CD4-positive, alpha-beta T cell treated with Interferon gamma for 1 hour (primary cell): ENCODE measurements at places on chromosomes 7 and 10.

GRCh38 chr7:128217030-128217805 lies 23.9 kb upstream of the LEP start:
- DNase-seq, result peak; percentile 63

- DNase-seq, result peak; percentile 66
Measured at GRCh38 chr10:79298403-79299244, 48.6 kb upstream of the PPIF start.

- no peak for DNase-seq
Measured at GRCh38 chr10:122258136-122259074, 12.7 kb upstream of the BTBD16 start.

GRCh38 chr10:72275351-72276012 lies 1.8 kb downstream of the DDIT4 start:
- DNase-seq, result no peak

DNA sequence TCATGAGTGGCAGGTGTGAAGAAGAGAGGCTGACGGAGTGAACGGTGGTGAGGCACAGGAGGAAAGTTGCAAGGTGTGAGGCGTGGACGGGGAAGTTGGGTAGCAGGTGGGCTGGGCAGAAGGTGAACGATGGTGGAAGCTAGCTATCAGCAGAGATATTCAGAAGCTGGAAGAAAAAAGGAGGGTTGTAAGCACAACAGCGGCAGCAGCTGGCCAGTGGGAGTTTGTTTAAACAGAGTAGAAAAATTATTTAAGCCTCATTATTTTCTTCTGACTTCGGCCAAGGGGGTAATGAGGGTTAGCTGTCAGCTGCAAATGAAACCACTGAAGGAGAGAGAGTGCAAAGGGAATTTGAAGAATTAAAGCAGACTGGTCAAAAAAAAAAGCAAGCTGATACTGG lies 62.1 kb upstream of the PRKAR2B start:
- no peak for DNase-seq

- DNase-seq, result no peak
Measured at GRCh38 chr10:100570506-100570905, 34.8 kb downstream of the HIF1AN start.

DNA sequence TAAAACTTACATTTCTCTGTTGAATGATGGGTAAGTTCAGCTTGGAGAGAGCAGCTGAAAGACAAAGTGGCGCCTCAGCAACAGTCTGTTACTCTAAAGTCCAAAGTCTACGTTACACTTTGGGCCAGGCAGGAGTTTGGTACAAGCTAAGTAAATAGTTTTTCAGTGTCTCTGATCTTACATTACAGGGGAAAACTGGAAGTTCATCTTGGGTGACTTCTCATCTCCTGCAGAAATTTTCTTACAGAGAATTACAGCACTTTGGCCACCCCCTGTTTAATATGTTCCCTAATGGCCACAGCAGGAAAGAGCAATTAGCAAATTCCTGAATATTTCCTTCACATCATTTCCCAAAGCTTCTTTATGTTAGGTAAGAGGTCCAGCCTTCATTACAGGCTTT lies 67.1 kb downstream of the ABCC2 start:
- no peak for DNase-seq

DNA sequence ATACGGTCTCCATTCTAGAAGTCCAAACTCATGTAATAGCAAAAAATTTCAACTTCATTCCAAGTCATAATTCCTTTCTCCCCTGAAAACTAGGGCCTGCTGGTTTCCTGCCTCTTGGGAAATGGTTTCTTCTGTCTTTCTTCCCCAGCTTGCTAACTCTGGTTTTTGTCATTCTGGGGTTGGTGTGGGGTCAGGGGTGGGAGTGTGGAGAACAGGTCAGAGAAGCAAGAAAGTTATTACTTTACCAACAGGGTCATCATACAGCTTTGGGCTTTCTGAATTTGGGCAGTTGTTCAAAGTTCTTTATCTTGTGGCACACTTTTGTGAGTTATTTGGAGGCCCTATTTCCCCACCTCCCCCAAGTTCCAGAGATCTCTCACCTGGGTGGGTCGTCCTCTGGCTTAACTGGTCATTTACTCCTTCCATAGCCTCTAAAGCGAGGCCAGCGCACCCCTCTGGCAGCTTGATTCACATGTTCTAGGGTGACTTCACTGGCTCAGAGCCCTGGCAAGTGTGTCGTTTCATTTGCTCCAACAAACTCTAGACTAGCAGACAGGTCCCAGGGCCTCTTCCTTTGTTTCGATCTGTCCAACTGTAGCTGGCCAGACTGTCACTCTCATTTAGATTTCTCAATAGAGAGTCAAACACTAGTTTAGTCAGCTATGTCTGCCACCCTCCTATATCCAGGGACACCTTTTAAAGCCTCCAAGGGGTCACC lies 161.2 kb downstream of the JCAD start:
- no peak for DNase-seq

DNA sequence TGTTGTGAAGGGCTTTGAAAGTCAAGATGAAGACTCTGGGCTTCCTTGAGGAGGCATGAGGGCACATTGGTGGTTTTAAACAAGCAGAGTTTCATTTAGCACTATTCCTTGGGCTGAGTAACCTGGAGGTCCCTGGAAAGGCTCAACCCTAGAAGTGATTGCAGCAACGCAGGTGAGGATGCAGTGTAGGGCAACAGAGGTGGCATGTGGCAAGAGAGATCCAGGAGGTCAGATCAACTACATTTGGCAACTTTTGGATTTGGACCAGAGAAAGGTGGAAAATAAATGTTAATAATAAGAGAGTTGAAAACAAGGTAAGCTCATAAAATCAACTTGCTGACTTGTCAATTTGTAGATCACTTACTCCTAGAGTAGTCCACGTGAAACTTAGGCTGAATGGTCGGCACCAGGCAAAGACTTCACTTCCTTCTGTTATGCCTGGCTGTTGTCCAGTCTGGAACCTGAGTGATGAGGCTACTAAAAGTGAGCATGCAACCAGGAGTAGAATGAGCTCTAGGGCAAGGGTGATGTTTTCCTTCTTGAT lies 414.6 kb upstream of the ZMIZ1 start:
- no peak for DNase-seq

GRCh38 chr7:47143339-47143738 lies 438.6 kb downstream of the TNS3 start:
- DNase-seq, result no peak

GRCh38 chr7:151863386-151864079 lies 13.4 kb downstream of the PRKAG2 start:
- no peak for DNase-seq

GRCh38 chr7:103660455-103661371 lies 214.7 kb upstream of the SLC26A5 start:
- DNase-seq, result no peak

- DNase-seq, result no peak
Measured at GRCh38 chr7:103446049-103446520, at the start of gene SLC26A5. Gene SLC26A5 (minus strand): TSS chr7:103446207. CDS start chr7:103421514, 24,693 bp downstream.

DNA sequence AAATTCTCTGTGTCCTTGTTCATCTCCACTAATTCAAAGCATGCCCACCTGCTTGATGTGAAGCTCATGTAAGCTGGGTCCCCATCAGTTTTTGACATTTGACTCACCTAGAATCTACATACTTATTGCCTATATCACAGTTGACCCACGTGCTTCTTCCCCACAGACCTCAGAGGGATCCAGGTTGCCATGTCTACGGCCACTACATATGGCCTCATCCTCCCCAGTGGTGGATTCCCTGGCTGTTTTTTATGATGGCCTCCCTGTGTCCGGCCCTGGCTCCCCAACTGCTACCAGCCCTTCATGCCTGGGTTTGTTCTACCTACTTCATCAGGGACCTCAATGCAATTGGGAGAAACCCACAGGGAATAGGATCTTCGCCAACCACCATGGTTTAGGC lies 187.4 kb upstream of the GDF10 start:
- DNase-seq, result no peak

DNA sequence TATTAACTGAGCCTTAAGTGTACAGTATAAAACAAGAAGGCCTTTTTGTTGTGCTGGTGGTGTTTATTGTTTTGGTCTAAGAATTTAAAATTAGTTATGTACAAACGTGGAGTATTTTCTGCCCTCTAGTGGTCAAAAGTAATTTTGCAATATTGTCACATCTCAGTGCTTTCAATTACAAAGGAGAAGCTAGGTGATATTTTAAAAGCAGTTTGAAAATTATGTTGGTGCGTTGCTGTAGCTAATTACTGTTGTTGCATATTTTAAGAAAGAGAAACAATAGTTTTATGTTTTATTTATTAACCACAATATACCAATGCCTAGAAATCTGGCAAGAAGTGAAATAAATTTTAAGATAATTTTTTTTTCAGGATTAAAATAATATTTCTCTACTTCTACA lies 11.4 kb downstream of the NPVF start:
- no peak for DNase-seq

- DNase-seq, result no peak
Measured at GRCh38 chr10:5538892-5539651, 14.3 kb downstream of the CALML3 start.

DNA sequence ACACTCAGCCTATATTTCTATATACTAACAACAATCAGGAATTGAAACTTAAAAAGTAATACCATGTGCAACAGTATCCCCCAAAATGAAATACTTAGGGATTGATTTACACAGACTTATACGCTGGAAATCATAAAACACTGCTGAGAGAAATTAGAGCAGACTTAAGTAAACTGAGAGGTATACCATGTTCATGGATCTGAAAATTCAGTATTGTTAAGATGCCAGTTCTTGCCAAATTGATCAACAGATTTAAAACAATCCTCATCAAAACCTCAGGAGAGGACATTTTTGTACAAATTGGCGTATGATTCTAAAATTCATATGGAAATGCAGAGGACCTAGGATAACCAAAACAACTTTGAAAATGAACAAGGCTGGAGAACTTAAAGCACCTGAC lies 37.3 kb downstream of the DCLRE1C start:
- DNase-seq, result no peak

GRCh38 chr10:6228647-6229046 lies 25.9 kb downstream of the PFKFB3 start:
- DNase-seq, result no peak

GRCh38 chr7:84188786-84189405 lies 5.7 kb downstream of the SEMA3A start:
- DNase-seq, result no peak

- no peak for DNase-seq
Measured at GRCh38 chr10:132860532-132860931, 74.6 kb upstream of the NKX6-2 start.

GRCh38 chr10:75967491-75967890 lies 536.1 kb downstream of the LRMDA start:
- no peak for DNase-seq

GRCh38 chr10:116905845-116906210 lies 56.5 kb downstream of the ENO4 start:
- DNase-seq, result no peak

DNA sequence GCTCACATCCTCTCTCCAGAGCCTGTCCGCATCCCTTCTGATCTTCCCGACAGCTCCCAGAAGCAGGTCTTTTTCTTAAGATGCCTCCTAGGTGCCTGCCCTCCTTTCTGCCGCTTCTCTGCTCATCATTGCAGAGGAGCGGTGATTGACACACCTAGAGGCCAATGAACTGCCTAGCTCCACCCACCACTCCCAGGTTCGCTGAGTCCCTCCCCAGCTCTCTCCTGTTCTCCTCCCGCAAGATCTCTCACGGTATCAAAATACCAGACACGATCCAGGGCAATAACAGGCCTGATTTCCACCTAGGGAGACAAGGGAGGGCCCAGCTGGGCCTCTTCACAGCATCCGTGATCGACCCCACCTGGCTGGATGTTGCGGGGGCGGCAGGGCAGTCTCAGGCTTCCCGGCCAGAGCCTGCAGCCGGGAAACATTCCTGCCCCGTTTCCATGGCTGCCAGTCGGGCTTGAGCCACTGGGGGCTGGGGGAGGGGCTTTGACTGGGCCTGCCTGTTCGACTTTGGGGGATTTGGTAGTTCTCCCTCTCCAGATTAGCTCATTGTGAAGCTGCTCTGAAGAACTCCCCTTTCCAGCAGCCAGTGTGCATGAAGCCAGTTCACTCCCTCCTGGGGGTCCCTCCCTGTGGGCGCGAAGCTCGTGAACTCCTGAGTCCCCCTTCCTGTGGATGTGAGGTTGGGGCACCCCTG lies 373.5 kb downstream of the RPS24 start:
- peak; percentile 54 for DNase-seq

DNA sequence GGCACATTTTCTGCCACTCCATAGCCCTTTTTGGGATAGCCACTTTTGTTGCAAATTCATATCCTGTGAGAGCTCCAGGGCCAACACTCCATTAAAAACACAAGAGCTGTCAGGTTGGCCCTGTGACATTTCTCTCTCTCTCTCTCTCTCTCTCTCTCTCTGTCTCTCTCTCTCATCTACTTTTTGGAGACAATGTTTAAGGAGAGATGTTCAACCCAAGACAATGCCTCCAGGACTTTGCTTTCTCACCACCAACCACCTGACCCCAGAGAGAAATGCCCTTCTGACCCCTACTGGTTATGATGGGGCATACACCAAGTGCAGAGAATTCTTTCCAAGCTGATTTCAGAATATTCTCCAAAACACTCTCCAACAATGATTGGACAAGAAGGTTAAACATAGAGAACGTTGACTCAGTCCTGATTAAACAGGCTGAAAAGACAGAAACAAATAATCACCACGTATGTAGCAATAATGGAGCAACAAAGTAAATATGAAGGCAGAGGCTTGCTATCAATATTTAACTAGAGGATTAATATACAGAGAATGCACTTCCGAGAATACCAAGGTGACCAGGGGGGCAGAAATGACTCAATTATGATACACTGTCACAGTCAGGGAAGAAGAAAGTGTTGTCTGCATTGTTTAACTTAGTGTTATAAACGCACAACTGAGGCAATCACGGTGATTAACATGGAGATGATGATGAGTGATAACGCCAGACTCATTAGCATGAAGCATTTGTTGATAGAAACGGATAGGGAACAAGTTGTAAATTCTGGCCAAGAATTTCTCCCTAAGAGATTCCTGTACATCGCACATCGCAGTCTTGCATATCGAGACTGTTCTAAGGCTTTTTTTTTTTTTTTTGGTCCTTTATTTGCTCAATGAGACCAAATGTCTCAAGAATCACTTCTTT lies 178.5 kb downstream of the NRP1 start:
- peak; percentile 38 for DNase-seq

DNA sequence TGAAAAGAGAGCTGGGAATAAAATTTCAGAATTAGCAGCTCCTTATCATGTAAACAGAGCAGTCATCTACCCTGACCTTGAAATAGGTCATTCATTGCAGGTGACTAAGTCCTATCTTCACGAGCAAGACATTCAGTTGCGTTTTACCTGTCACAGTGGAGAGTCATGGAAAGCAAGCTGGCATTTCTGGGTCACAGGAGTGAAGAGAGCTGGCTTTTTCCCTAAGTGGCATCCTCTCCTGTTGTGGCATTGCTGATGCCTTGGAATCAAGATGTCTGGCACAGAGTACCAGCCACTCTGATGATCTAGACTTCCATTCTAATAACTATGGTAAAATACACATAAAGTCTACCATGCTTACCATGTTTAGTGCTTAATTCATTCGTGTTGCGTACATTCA lies 70.8 kb downstream of the SCRN1 start:
- no peak for DNase-seq

GRCh38 chr7:24587853-24588252 lies 14.6 kb downstream of the PALS2 start:
- peak; percentile 46 for DNase-seq

GRCh38 chr7:68224041-68224741 lies 1227.6 kb downstream of the TYW1 start:
- no peak for DNase-seq

GRCh38 chr10:35388197-35388596 lies 51.9 kb downstream of the CCNY start:
- DNase-seq, result no peak

GRCh38 chr7:133753513-133753912 lies 373.6 kb upstream of the LRGUK start:
- DNase-seq, result no peak

- no peak for DNase-seq
Measured at GRCh38 chr7:22238354-22239311, 118.3 kb downstream of the RAPGEF5 start.
